ENCODE measurements at places on chromosomes 3 and 15.

DNA sequence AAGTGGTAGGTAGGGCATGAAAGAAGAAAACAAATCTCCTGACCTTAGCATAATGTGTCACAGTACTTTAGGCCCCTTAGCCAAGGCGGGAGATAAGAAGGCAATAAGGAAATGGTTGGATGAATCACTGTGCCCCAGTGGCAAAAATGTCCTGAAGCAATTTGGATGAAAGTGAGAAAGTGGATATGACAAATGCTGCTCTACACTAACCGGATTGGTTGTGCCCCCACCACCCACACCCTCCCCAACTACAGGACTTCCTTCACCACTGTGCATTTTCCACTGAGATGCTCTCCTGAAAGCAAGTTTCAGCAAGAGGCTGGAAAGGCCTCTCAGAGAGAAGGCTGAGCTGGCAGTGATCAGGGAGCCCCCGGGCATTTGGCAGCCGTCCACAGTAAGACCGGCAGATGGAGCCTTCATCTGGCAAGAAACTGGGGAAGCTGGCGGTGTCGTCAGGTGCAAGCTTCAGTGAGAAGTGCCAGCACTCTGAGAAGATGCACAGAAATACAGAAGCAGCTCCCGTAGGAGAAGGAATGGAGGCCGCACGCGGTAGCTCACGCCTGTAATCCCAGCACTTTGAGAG lies 63.8 kb downstream of the ATP1B3 start:
- no peak for DNase-seq

GRCh38 chr3:194329583-194329965 lies 21.6 kb downstream of the CPN2 start:
- no peak for DNase-seq

DNA sequence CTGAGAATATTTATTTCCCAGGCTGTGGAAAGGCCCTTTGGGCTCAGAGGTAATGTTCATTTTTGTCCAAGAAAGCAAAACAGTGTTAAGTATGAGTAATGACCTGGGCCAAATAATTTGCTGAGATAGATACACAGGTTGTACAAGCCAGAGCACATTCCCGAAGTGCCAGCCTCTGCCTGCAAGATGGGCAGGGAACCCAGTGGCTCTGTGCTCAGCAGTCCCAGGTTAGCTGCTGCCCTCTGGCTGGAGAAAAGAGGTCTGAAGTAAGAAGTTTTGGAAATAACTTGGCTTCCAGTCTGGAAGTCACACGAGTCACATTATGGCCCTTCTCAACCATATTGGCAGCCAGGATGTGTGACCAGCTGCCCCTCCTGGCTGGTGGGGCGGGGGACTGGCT lies 20.2 kb downstream of the MYZAP start:
- no peak for DNase-seq

DNA sequence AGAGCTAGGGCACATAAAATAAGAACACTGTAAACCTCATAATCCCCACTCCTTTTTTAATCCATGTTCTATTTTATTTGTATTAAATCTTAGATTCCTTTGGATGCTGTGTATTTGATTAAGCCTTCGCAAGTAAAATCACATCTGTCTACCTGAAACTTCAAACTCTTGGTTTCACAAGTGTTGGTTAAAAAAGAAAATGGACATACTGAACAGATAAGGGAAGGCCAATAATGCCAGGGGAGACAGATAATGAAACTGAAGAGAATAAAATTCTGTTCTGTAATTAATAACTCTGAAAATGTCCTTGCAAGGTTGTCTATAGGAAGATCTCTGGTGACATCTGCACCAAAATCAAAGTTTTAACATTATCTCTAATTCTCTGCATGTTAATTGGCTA lies 114.2 kb downstream of the ULK4 start:
- DNase-seq = no peak

- no peak for DNase-seq
Observed at GRCh38 chr3:164851905-164852304, 226.4 kb downstream of the SI start.
